Left lung (tissue), 14 donors: ENCODE measurements at places on chromosomes 6 and 20.

DNA sequence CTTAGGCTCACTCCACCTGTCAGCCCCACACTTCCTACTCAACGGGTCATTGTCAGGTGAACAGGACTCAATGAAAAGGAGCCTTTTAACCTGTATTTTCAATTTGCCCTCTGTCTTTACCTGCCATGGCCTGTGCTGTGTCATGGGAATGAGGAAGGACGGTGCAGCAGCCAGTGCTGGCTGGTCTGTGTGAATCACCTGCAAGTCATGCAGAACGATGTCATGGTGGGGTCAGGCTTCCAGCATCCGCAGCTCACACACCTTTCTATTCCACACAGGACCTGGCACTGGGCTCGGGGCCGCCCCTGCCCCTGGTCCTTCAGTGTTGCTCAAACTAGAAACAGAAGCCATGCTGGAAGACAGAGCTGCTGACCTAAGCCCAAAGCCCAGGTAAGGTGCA, 188.7 kb upstream of the GMDS start:
- H3K4me1 ChIP-seq, result no peaks in the 10 kb centered on the region
- no peaks in the 10 kb centered on the region for H3K36me3 ChIP-seq
- no peak overlapping the region for H3K4me3 ChIP-seq
- DNase-seq, result no peak

- H3K27me3 ChIP-seq, result no peaks in the 10 kb centered on the region
- no peak overlapping the region for H3K4me3 ChIP-seq
- DNase-seq, result no peak
- no peaks in the 10 kb centered on the region for H3K36me3 ChIP-seq
- H3K4me1 ChIP-seq, result peaks cover 12% of the 10 kb centered on the region
These were observed 3.8 kb upstream of the AFG1L start for GRCh38 chr6:108291091-108291490.

DNA sequence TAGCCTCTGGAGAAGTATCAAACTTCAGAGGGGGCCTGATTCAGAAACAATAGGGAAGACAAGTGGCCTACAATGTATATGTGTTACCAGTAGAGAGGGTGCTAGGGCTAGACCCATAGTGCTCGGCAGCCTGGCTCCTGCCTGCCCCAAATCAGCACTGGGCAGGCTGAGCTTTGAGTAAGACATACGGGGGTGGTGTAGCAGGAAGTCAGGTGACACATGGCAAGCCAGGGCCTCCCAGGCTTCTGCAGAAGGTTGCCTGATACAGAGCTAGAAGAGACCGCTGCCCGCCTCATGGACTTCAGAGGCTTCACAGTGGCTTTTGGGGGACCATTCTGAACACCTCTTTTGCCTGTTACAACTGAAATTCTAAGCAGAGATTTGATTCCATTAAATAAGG, 43.4 kb downstream of the RALY start:
- no peak overlapping the region for H3K27ac ChIP-seq
- H3K27me3 ChIP-seq, result no peaks in the 10 kb centered on the region
- H3K36me3 ChIP-seq, result no peaks in the 10 kb centered on the region
- H3K4me1 ChIP-seq, result peaks cover 55% of the 10 kb centered on the region
- DNase-seq, result no peak

DNA sequence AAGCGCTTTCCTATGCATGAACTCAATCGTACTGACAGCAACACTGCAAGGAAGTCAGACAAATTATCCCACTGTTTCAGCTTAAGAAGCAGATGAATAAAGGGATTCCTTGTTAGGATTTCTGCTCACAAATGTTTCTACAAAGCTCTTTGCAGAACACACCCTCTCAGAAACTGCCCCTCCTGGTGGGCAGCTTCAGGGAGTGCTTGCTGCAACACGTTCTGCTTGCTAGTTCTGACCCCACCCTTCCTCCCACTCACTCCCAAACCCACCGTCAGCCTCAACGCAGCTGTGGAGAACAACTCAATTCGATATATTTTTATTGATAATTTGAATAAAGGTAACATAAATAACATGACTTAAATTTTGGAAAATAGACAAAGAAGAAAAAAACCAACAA, 250.8 kb upstream of the PRDM1 start:
- no peaks in the 10 kb centered on the region for H3K36me3 ChIP-seq
- no peak overlapping the region for H3K4me3 ChIP-seq
- H3K4me1 ChIP-seq, result peaks cover 14% of the 10 kb centered on the region
- H3K27ac ChIP-seq, result no peak overlapping the region

DNA sequence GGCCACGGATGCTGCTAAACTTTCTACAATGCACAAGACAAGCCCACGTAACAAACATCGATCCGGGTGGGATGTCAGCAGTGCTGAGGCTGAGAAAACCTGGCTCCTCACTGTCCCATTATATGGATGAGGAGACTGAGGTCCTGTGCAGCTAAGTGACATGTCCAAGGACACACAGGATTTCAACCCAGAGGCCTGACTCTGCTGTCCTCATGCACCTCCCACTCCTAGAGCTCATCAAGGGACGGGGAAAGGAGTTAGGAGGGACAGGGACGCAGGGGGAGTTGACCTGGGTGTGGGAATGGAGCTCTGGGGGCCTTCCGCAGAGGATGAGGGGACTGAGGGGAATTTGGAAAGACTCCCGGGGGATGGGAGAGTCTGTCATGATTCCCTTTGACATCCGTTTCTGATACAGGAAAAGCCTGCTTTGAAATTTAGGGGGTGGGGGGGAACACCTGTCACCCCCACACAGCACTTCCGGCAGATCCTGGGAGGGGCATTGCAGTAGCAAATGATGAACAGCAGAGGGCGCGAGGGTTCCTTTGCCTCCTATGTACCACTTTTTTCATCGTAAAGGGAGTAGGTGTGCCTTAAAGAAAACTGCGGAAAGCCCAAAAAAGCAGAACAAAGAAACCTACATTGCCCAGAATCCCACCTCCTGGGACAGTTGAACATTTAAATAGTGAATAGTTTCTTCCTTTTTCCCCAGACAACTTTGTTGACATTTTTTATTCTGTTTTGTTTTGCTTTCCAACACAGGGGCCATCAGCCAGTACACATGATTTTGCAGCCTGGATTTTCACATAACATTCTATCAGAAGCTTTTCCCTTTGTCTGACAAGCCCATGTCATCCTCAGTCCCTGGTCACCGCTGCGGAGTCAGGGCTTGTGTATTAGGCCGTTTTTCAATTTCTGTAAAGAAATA, 48.6 kb downstream of the SLC2A10 start:
- no peaks in the 10 kb centered on the region for H3K27me3 ChIP-seq
- no peak overlapping the region for H3K27ac ChIP-seq
- H3K4me1 ChIP-seq, result no peaks in the 10 kb centered on the region
